ENCODE measurements at places on chromosomes 7 and 10.

- DNase-seq, result peak; percentile 23
Measured at GRCh38 chr7:16114633-16115032, 306.7 kb downstream of the CRPPA start.

DNA sequence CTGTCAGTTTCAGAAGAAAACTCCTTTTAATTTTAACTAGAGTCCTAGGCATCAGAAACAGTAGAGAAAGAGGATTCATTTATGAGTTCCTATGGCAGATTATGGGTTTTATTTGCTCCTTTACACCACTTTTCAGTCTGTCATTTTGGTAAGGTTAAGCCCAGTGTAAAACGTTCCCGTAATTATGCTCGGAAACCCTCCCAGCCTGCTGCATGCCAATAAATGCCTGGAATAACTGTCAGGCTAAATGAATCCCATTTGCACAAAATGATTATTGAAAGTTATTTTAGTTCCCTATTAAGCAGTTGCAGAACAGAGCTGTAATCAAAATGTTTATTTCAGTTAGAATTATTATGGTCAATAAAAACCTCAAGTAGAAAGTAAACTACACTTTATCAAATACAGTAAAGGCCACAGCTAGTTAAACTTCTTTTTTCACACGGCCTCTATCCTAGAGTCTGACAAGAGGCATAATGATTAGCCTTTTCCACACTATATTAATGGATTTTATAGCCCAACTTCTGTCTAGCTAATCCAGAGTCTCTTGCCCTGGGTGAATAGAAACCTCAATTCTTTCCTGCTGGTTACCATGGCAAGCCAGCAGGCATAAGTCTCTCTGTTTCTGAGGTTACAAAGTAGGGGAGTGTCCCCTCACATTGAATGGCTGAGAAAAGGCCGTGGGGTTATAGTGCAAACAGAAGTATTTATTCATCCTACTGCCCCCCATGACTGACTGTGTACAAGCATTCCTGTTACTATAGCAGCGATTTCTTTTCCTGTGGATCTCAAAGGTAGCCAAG lies 80.8 kb upstream of the NPVF start:
- DNase-seq, result no peak

DNA sequence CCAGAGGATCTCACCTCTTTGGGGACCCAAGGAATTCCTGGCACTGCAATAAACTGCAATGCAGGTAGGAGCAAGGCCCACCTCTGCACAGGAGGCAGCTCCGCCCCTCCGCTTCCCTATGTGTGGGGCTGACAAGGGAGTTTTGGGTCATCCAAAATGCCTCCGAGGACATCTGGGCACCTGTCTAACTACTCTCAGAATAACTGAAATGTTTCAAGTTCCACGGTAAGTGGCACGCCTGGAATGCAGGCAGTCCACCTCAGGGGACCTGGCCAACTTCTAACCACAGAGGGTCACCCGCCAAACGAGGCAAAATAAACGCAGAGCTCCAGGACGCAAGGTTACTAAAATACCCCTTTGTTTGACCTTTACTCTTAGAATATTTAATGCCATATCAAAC lies 102.5 kb downstream of the FGFR2 start:
- DNase-seq, result no peak

DNA sequence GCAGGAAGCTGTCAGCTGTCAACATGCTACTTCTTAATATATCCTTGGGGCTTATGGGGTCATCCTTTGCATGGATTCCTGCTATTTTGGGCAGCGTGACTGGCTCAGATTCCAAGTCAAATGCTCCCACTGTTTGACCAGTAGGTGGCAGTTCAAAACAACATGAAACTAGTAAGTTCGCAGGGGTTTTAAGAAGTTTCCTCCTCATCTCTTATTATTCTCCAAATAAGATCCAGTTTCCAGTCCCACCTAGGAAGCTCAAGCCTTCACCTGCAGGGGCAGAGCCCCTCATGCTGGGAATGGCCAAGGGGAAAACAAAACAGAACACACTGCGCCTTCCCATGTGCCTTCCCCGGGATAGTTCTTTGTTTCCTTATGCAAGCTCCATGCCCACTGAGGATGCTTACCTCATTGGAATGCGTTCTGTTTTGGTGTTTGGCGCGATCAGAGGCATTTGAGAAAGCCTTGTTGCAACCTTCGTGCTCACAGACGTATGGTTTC lies 259.8 kb downstream of the GLI3 start:
- no peak for DNase-seq

DNA sequence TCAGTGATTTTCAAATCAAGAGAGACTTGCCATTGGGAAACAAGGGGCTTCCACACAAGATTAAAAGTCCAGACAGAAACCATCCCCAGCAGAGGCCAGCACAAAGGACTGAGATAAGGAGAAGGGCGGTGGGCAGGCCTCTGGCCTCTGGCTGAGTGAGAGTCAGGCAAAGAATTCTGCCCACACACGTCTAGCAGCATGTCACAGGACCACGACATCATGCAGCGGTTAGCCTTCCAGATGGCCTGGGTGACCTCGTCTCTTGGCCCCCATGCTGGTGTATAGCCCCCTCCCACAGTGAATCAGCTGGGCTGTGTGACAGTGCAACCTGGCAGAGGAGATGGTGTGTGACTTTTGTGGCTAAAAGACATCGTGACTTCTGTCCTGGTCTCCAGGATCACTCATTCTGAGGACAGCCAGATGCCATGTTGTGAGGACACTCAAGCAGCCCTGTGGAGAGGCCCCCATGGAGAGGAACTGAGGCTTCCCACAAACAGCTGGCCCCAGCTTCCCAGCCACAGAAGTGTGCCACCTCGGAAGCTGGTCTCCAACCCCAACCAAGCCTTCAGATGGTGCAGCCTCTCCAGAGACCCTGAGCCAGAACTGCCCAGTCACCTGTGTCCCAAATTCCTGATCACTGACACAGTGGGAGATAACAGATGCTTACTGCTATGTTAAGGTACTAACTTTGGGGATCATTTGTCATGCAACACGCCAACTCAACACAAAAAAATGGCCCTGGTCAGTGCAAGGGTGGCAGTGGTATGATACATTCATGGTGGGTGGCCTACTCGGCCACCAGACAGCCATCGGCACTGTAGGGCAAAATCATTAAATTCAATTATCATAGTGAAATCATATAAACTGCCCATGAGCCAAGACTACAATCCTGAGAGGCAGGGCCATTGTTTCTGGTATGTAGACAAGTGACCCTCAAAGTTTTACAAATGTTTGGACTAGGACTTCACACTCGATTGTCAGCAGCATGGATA lies 73.2 kb downstream of the TNS3 start:
- DNase-seq, result no peak

DNA sequence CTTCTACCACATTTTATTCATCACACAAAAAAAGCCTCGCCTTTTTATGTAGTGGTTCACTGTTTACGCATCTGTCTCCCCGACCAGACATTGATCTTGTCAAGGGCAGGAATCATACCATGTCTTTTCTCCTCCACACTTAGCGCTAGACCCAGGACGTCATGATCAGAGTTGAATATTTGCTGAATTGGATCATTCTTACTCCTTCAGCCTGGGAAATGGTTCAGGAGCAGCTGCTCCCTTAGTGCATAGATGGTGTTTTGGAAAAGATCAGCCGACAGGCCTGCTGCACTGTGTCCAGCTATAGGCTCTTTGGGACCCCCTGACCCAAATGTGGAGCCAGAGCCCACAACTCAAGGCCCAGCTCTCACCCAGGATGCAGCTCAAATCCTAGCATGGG lies 249.1 kb upstream of the TMEM72 start:
- DNase-seq, result no peak

- DNase-seq, result no peak
Measured at GRCh38 chr10:71622154-71622526, 97.4 kb downstream of the C10orf105 start.

DNA sequence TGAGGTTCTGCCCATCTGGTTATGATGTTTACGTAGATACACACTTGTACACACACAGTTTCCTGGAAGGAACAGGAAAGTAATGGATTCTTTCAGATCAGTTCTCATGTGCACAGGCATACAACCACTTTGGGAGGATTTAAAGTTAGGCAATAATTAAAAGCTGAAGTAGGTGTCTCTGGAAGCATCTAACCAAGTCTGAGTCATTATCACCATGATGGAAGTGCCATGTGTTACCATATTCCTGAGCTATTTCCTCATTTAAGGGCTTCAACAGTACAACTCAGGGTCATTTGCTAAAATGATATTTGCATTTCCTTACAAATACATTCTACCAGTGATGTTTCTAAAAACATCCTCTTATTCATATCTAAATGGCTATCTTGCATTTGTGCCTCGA lies 41.4 kb upstream of the BET1 start:
- no peak for DNase-seq

DNA sequence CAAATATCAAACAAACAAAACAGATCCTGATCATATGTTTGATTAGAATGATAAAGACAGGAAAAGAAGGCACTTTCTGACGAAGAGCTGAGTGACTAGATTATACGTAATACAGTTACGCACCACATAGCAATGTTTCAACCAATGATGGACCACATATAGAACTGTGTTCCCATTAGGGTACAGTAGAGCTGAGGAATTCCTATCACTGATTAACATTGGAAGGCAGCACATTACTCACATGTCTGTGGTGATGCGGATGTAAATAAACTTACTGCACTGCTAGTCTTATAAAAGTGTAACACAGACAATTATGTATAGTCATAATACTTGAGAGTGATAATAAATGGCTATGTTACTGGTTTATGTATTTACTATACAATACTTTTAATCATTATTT lies 98.3 kb downstream of the PTN start:
- DNase-seq, result no peak

GRCh38 chr7:2870471-2870931 lies 26.4 kb upstream of the GNA12 start:
- no peak for DNase-seq

DNA sequence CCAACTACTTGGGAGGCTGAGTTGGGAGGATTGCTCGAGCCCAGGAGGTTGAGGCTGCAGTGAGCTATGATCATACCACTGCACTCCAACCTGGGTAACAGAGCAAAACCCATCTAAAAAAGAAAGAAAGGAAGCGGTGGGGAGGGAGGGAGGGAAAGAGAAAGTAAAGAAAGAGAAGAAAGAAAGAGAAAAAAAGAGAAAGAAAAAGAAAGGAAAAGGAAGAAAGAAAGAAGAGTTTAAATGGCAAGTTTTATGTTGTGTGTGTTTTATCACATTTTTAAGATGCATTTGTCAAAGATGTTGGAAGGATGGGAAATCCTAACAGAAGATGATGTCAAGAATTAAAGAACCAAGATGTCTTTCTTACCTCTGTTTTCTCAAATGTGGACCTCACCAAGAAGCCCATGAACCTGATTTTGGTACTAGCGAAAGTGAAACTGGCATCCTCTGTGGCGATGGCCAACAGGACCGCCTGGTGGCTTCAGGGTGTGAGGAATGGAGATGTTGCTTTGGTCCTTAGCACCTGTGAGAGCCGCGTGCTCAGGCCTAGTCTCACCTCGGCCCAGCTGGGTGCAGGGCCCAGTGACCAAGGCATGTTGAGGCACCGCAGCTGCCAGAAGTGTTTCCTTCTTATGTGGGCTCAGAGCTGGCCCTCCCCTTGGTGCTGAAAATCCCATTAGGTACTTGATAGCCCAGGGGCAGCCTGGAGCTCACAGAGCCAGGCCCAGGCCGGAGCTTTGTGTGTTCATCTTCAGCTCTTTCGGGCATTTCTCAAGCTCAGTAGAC lies 9.8 kb downstream of the UCMA start:
- no peak for DNase-seq

- peak; percentile 70 for DNase-seq
Measured at GRCh38 chr10:63197344-63198092, 64.4 kb downstream of the NRBF2 start.

DNA sequence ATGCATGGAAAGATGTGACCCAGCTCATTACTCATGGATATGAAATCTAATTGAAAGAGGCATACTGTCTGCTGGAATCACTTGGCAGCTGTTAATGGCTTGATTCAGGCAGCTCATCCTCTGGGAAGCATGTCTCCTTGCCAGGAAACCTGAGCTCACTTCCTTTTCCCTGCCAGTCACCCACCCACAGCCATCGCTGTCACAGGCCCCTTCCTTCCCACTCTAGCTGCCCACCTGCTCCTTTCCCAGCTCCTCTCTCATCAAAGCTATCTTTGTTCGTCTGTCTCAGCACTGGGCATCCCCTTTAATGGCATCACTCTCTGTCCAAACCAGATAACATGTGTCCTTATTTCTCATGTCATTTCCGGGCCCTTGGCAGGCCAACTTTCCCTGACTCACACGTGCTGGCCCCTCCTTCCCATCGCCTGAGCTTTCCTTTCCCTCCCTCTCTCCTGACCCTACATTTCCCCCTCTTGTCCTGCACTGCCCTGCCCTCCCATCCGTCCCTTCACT lies 721.9 kb downstream of the TNS3 start:
- peak; percentile 58 for DNase-seq

- DNase-seq, result no peak
Measured at GRCh38 chr10:24006741-24007140, 202.2 kb upstream of the KIAA1217 start.

- DNase-seq, result peak; percentile 98
Measured at GRCh38 chr10:4663162-4663992, 162.6 kb upstream of the AKR1E2 start.

DNA sequence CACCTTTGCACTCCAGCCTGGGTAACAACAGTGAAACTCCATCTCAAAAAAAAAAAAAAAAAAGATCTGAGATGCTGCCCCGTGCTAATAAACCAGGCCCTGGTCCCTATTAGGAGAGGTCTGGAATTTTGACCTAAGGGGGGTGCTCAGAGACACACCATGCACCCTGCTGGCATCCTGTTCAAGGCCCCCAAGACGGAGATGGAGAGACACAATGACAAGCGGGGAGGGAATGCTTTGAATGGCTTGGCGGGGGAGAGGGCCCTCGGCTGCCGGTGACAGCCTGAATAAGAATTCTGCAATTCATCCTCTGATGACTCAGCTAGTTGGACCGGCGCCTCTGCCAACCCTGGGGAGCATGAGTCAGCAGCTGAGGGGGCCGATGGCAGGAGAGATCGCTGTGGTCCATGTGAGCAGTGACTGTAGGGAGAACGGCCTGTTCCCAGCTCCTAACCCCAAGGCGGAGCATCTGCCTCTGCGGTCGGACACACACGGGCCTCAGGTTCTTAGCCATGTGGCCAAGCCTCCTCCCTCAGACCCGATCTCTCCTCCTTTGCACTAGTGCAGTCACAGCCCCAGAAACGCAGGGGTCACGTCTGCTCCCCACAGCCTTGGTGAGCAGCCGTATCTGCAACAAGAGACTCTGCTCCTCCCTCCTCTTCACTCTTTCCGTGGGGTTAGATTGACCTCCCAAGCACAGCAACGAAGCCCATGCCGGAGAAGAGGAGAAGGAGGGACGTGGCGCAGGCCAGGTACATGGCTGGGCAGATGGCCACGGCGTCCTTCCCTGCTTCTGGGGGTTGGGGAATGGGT lies 14.9 kb downstream of the TRIM56 start:
- peak; percentile 96 for DNase-seq

- peak; percentile 100 for DNase-seq
Measured at GRCh38 chr7:18866359-18867036, 250.9 kb downstream of the TWIST1 start.

- DNase-seq, result no peak
Measured at GRCh38 chr10:106179430-106179829, 985.1 kb downstream of the SORCS1 start.

GRCh38 chr10:115417585-115418265 lies 324.6 kb downstream of the ATRNL1 start:
- DNase-seq, result no peak

GRCh38 chr10:43214071-43214955 lies 52.6 kb downstream of the RASGEF1A start:
- peak; percentile 4 for DNase-seq

- DNase-seq, result no peak
Measured at GRCh38 chr7:104296900-104297299, 31.5 kb upstream of the LHFPL3 start.

- no peak for DNase-seq
Measured at GRCh38 chr10:73060173-73060572, 36.5 kb downstream of the P4HA1 start.

- no peak for DNase-seq
Measured at GRCh38 chr10:7135188-7135587, 275.6 kb downstream of the SFMBT2 start.

Measured in AG09309 (cell line).